ENCODE measurements at places on chromosomes 4 and X.
A peak's percentile ranks its signal among the peaks of the same experiment; 100 is the strongest.

- no peak for DNase-seq
These were observed 336.8 kb upstream of the PPARGC1A start for GRCh38 chr4:24226667-24227066.

- DNase-seq: no peak
These were observed 44.4 kb downstream of the CCDC158 start for GRCh38 chr4:76376534-76376933.

- no peak for DNase-seq
These were observed 4.6 kb upstream of the SERTM2 start for GRCh38 chrX:111506826-111507225.

GRCh38 chr4:2714061-2714770, 41.9 kb downstream of the TNIP2 start:
- no peak for DNase-seq

DNA sequence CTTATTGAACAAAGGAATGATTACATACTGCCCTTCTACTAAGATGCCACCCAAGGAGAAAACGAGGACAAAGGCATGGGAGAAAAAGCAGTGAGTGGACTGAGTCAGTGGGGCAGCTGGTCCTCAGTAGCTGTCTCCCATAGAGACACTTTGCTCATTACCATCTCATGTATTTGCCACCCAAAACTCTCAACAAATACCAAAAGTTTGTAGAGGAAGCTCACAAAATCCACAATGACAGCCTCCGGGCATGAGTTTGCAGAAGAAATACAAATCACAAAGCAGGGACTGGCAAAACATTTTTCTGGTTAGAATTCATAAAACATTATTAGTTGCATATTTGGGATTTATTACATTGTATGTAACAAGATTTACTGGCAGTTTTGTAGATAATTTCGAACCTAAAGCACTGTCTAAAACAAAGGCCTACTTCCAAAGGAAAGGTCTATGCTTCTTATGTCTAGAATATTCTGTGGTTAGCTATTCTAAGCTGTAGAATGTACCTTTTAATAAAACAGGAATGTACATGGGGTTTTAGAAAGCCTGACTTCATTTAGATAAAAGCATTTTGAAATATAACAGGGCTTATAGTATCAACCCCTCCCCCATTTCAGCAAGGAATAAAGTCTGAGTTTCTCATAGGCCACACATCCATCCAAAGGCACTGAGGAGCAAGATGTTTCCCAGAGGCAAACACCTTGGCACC, 17.7 kb downstream of the PCDH18 start:
- DNase-seq: no peak

DNA sequence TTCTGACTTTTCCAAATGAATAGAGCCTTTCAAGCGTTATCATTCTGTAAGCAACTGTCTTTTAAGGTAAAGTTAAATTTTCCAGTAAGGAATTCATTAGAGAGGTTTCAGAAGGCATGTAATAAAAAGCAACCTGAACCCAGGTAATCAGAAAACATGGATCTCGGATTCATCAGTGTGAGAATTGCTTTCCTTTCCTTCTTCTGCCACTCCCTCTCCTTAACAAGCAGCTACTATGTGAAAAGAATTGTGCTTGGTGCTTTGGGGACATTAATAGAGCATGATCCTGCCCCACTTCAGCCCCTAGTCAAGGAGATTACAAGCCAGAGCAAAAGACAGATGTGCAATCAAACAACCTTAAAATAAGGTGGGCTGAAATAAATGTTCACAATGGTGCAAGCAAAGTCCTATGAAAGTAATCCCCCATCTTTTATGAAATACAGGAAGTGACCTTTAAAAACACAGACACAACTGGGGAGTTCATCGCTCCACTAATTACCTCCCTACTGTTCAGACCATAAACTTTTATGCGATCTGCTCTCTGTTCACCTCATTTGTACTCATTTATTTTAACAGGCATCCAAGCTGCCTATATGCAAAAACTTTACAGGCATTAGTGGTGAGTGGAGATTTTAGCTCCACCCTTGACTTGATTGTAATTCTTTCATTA, 122.9 kb upstream of the RASGEF1B start:
- DNase-seq: no peak

GRCh38 chr4:137946453-137947174, 295.5 kb downstream of the SLC7A11 start:
- no peak for DNase-seq

DNA sequence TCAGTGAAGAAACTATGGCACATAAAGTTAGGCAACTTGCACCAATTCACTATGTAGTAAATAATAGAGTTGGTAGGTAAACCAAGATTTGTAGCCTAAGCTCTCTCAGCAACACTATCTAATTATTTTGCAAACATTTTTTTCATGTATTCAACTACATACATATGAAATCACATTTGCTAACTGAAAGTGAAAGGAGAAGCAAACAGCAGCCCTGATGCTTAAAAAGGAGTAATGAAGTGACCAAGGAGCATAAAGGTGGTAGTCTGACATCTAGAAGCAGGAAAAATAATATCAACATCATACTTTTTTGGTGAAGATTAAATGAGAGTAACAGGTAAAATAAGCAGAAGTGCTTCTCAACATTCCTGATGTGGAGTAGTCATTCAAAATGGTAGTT, 603.7 kb downstream of the GRXCR1 start:
- no peak for DNase-seq

GRCh38 chr4:145531859-145532258, 50.2 kb downstream of the SMAD1 start:
- DNase-seq: no peak

GRCh38 chr4:60589425-60589824, 610.7 kb upstream of the ADGRL3 start:
- DNase-seq: no peak

GRCh38 chr4:187849556-187850225, 145.9 kb upstream of the ZFP42 start:
- DNase-seq: no peak

GRCh38 chrX:56746996-56747395, 18.0 kb downstream of the NBDY start:
- DNase-seq: no peak

GRCh38 chr4:53490161-53490956, 100.9 kb downstream of the LNX1 start:
- no peak for DNase-seq

- DNase-seq: no peak
These were observed 177.0 kb downstream of the CAMK2D start for GRCh38 chr4:113584407-113585150.

DNA sequence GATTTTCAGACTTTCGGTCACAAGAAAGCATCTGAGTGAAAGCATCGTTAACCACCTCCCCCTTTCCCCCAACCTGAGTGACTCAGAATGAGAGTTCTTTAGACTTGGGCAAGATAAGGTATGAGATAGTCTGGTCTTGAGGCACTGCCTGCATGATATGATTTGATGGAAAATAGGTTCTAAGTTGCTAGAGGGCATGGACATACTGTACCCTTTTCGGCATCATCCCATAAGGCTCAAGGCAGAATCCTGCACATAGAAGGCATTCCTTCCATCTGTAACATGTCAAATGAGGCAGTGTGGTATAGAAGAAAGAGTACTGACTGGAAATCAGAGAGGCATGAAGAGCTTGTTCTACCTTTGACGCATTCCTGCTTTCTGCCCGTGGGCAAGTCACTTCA, 16.8 kb upstream of the AMOT start:
- no peak for DNase-seq

DNA sequence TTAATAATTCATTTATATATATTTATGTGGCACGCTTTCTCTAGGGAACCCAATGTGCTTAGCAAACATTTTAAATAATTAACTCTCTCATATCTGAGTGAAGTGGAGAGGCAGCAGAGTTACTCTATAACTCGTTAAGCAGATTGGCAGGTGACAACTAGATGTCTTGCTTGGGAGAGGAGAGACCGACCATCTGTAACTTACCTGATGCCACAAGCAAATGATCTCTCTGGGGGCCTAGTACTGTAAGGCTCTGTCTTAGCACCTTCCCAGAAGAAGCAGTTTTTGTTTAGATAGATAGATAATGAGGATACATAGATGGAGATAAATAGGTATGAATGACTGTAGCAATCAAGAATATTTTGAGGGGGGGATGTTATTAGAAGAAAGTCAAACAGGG, 11.9 kb upstream of the SEL1L3 start:
- DNase-seq: no peak

GRCh38 chr4:153651116-153651515, 33.0 kb upstream of the TLR2 start:
- DNase-seq: no peak

GRCh38 chr4:60455380-60455779, 744.7 kb upstream of the ADGRL3 start:
- no peak for DNase-seq

- DNase-seq: no peak
These were observed 67.7 kb downstream of the TSC22D3 start for GRCh38 chrX:107707866-107708265.

DNA sequence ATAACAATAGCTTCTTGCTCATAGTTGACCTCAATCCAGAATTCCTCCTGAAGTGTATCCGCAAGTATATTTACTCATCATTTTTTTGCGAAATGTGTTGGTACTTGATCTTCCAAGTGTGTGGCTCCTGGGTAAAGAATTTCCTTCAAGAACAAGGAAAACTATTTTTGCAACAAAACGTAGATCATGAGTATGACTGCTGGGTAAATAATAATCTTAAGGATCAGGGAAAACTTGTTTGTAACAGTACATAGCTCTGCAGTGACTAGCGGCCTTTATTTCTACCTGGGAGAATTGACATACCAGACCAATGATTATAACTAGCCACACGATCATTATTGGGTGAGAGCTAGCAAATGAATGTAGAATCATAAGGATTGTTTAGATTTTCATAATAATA, 1311.7 kb downstream of the ARAP2 start:
- DNase-seq: no peak

- DNase-seq: no peak
These were observed 263.1 kb downstream of the PTTG2 start for GRCh38 chr4:38223306-38223705.

- peak; percentile 47 for DNase-seq
These were observed 3.7 kb downstream of the PDE6B start for GRCh38 chr4:628821-629635.

DNA sequence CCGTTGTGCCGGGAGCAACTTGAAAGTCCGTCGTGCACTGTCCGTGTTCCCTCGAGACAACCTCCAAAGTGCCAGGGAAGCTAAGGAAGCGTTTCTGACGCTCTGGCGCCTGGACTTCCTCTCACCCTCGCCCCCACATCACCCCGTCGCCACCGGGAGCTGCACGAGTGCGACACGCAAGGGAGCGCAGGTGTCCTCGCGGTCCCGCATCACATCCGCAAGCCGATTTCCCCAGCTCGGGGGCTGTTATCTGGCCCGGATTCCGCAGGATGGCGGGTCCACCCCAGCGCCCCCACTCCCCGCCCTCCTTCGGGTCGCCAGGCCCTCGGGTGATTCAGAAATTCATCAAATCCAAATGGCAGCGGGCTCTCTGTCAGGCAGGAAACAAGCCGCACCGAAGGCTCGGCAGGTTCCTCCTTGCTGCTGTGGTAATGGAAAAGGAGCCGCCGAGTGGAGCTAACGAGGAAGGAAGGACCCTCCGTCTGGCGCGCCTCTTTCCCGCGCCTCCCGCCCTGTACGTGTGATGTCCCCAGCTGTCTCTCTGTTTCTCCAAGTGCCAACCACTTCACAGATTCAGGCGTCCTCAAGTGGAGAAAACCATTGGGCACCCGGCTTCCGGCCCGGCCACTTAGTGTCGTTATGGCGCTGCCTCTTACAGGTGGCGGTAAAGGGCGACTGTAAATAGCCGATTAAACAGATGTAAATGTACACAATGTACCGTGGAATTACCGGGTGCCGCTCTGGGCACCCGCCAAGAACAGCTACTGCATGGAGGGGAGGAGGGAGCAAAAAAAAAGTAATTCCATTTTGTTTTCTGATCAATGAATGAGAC, 921 bp upstream of the SETD7 start:
- DNase-seq: peak; percentile 62

GRCh38 chr4:140448830-140449229, 21.4 kb upstream of the CLGN start:
- DNase-seq: no peak

DNA sequence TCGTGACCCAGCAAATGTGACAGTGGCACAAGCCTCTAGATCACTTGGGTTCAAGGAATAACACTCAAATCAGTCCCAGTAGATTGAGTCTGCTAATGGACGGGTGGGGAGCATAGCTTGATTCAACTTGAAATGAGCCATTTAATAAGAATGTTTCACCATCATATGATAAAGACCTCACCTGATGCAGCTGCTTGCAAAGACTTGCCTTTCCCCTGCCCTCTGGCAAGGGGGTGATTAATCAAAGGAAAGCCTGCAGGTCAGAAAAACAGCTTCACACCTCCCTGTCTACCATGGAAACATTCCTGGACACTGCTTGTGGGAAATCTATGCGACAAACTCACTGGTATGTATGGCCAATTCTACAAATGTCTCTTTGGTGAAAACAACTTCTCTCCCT, 54.5 kb downstream of the CD99L2 start:
- DNase-seq: peak; percentile 66

Measured in RWPE2 (cell line).